Stimulated activated CD4-positive, alpha-beta T cell treated with anti-CD3 and anti-CD28 coated beads, Interleukin-15, amount 100 ng/mL, for 24 hours (primary cell): ENCODE measurements at places on chromosomes 1 and 21.

- DNase-seq, result no peak
Observed at GRCh38 chr1:215844266-215844665, 277.2 kb downstream of the KCTD3 start.

DNA sequence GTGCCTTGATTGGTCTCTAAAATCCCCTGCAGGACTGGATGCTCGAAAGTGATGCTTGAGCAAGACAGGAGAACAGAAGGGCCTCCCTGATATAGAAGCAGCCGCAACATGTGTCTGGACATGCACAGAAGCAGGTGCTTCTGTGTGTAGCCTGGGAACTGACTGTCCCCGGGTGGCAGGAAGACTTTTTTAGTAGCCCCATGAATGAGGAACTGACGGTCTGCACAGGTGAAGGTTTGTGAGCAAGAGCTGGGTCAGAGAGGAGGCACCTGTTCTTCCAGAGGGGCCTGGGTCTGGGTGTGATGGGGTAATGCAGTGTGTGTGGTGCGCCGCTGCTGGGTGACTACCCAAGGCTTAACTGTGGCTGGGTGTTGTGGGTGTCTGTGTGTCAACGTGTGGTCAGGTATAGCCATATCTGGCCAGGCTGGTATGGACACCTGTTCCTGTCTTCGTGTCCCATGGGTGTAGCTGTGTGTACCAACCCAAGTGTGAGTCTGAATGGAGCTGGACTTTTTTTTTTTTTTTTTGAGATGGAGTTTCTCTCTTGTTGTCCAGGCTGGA, 39.1 kb upstream of the FOXO6 start:
- DNase-seq, result no peak

DNA sequence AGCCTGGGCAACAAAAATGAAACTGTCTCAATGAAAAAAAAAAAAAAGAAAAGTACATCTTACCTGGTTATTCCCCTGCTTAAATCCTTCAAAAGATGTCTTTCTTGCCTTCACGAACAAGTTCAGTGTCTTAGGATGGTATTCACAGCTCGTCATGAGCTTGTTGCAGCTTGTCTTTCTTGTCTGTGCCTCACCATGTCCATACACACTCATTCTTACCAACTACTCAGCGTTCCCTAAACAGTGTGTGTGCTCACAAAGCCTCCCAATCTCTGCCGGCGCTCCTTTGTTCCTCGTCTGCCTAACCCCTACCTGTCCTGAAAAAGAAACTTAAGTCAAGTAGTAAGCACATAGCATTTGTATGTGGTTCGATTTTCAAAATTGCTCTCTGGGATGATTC, 31.1 kb downstream of the UBE4B start:
- no peak for DNase-seq

DNA sequence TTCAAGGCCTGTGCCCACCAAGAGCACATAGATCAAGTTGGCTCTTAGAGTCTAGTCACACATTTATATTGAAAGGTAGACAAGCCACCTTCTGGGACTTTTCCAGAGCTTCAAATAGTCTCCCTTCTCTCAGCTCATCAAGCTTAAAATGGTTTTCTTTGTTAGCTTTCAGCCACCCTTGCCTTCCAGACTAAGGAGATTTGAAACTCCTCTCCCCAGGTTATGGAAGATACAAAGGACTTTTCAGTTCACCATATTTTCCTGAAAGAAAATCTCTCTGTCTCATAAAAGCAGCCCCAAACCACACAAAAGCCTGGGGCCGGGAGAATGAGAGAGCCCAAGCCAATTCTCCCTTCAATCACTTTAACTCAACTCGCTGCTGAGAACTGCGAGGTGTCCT, 134.1 kb downstream of the ZC3H11B start:
- no peak for DNase-seq

DNA sequence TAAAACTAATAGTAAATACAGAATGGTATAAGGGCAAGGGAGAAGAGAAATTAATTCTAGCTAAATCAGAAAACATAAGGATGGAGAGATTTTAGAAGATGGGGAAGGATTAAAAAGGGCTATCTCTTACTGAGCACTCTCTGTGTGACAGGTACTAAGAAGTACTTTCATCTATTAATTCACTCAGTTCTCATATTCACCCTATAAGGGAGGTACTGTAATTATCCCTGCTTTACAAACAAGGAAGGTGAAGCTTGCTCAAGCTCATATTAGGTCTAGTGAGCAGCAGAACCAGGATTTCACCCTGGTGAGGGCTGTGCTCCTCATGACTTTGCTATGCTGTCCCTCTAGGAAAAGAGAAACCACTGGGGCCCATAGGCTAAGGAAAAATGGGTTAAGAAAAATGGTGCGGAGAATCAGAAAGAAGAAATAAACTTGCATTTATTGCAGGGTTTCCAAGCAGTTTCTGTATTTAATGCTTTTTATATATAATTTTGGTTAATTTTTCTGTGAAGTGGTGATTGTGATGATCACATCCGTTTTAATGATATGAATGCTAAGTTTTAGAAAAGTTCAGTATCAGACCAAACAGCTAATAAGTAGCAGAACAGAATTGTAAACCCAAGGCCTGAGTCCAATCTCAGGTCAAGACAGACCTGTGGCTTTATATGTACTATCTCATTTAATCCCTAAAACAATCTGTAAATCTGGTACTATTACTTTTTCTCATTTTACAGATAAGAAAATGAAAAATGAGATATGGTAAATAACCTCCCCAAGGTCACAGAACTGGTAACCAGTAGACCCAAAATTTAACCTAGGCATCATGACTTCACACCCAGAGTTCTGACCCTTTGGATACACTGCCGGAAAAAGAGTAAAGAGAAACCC, 1.7 kb downstream of the PCNX2 start:
- DNase-seq, result no peak
